ENCODE measurements at places on chromosomes 7 and 10.
A peak's percentile ranks its signal among the peaks of the same experiment; 100 is the strongest.

DNA sequence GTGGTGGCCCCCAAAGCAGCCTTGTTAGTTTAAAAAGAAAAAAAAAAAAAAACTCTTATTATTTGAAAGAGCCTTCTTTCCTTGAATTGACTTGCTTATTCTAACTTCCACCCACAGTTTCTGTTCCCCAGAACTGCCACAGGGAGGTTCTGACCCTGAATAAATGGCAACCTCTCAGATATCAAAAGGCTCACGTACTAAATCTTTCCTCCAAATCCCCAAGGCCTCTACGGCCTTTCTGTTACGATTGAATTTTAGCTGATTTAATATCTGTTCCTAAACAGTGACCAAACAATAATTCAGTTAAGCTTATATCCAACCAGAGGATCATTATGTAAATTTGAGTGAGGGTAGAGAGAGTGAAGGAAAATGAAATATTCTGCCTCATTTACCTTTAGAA is 482.8 kb downstream of the GFRA1 start:
- DNase-seq = no peak

- DNase-seq = no peak
Measured at GRCh38 chr10:123157210-123157609, 3.0 kb downstream of the BUB3 start.

DNA sequence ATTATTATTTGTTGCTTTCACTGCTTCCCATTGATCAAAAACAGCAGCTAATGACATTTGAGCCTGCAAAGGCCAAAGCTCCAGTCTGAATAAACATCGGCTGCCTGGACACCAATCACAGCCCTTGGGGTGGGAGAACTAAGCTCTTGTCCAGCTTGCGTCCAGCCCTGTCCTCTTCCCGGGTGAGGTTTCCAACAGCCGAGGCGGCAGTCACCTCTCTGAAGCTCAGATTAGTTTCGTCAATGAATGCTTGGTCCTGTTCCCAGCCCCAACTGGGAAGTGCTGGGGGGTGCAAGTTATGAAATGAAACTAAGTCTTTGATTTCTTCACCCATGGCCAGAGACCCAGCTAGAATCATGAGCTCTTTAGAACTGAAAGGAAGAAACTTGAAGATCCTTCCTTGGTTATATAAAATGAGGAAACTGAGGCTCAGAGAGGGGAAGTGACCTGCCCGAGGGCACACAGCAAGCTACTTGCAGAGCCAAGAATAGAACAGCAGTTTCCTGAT is 114.0 kb upstream of the TCF7L2 start:
- DNase-seq = peak; percentile 55

- DNase-seq = no peak
Measured at GRCh38 chr10:29067628-29068027, 221.2 kb upstream of the LYZL1 start.

DNA sequence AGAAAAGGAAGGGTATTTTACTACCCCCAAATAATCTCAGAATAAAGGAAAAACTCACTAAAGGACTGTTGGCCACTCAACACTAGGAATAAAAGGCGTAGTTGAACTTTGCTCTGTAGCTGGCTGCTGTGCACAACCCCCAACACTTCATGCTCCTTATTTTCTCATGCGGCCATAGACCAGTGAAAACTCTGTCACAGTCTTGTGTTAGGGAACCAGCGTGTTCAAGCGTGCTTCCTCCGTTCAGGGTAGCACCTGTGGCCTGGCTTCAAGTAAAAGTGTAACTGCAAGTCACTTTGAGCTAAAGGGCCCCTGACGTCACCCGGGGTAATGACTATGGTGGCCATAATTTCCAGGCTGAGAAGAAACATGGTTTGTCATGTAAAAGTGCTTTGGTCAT is 27.0 kb downstream of the BLNK start:
- DNase-seq = no peak

DNA sequence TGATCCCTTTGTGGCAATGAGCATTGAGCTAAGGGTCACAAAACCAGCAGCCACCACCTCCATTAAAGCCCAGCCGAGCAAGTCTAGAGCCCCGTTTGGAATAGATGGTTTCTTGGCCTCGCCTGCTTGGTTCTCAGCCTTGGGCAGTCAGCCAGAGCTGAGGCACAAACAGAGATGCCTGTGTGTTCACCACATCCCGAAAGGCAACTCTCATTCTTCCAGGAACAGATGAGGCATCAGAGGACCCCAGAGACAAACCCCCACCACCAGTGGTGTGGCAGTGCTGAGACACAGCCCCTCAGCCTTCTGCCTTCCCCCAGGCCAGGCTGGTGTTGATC is 203.3 kb upstream of the ZMIZ1 start:
- DNase-seq = no peak

- peak; percentile 87 for DNase-seq
Measured at GRCh38 chr10:117476716-117477115, 65.8 kb upstream of the EMX2 start.

- no peak for DNase-seq
Measured at GRCh38 chr10:92219559-92219958, 71.3 kb downstream of the CPEB3 start.

GRCh38 chr10:24889639-24890038 is 62.8 kb downstream of the PRTFDC1 start:
- peak; percentile 52 for DNase-seq

GRCh38 chr7:97752215-97752614 is 20.3 kb downstream of the TAC1 start:
- DNase-seq = no peak
